ENCODE measurements at places on chromosomes 5 and 9.

DNA sequence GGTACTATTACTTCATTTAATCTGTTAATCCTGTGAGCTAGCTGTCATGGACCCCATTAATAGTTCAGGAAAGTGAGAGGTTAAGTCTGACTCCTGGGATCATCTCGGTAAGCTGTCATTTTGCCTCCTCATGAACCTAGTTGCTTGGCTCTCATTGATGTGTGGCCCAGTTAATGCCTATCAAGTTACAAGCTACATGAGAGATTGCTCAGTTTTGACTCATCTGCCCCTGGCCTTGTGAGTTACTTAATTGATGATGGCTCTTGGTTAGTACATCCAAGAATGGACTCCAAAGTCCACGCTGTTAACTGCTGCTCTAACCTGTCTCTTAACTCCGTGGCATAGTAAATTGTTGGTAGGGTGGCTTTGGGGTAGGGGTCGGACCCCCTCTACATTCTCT lies 23.9 kb downstream of the LARP1 start:
- DNase-seq, result no peak

DNA sequence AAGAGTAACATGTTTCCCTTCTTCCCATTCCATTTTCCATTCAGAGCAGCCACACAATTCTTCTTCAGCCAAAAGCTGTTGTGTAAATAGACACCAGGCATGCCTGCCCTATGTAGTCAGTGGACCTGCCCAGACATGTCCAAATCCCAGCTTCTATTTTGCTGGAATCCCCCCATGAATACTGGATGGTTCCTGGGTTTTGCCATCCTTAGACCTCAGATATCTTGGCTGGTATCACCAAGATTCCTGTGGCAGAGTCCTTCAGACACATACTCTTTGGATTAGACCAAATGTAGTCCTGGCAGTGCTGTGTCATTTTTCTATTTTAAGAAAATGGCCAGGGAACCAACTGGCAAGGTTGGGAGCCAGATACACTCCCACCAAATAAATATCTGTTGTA lies 10.3 kb downstream of the FST start:
- no peak for DNase-seq

GRCh38 chr5:3607541-3608181 lies 12.0 kb downstream of the IRX1 start:
- no peak for DNase-seq

- DNase-seq, result no peak
Observed at GRCh38 chr5:82942083-82942881, 134.9 kb downstream of the TMEM167A start.

DNA sequence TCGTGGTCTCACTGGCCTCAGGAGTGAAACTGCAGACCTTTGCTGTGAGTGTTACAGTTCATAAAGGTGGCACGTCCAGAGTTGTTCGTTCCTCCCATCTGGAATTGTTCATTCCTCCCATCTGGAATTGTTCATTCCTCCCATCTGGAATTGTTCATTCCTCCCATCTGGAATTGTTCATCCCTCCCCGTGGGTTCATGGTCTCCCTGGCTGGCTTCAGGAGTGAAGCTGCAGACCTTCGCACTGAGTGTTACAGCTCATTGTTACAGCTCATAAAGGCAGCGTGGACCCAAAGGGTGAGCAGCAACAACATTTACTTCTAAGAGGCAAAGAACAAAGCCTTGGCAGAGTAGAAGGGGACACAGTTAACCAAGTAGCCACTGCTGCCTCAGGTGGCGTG lies 69.1 kb downstream of the GCNT1 start:
- DNase-seq, result no peak

DNA sequence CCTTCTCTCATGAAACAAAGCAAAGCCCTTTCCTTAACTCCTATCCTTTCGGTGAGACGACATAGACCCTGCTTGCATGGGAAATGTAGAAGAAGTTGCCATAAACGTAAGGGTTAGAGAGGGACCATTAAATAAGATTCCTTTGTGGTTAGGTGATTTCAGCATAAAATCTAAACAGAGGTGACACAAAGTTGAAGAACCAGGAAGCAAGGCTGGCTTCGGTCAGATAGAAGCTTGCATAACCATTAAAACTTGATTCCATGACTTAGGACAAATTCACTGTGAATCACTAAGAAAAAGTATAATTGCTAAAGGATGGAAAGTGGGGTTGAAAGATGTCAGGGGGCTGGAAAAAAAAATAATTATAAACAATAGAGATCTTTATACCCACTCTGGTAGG lies 30.9 kb upstream of the ABLIM3 start:
- no peak for DNase-seq

DNA sequence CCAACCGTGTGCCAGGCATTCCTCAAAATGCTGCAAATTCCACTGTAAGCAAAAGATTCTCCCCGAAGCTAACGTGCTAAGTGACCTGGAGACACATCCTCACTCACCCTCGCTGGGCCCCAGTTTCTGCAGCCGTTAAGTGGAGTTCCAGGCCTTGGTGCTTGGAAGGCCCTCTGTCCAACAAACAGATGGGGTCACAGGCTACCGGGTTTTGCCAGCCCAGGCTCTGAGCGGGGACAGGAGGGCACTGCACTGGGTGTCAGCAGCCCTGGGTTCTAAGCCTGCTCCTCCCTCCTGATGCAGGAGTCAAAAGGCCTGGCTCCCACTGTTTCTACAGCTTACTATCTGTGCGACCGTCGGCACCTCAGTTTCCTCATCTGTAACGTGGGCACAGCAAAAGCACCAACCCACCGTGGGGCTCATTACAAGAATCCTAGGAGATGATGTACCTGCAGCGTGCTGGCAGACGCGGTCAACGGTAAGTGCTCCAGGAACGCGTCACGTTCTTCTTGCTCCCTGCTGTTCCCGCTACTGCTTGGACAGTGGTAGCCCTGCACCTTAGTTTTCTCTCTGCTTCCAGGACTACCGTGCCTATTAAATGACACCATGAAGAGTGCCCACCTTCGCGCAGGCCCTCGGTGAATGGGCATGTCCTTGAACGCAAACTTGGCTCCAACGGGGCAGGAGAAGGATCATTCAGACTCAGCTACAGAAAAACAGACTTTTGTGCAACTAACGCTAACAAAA lies 84.8 kb downstream of the ADAMTS2 start:
- no peak for DNase-seq

DNA sequence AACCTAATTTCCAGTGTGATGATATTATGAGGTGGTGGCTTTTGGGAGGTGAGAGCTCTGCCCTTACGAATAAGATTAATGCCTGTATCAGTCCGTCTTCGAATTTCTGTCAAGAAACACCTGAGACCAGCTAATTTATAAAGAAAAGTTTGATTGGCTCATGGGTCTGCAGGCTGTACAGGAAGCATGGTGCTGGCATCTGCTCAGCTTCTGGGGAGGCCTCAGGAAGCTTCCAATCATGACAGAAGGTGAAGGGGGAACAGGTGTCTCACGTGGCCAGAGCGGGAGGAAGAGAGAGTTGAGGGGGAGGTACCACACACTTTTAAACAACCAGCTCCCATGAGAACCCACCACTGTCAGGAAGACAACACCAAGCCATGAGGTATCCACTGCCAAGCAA lies 46.9 kb downstream of the C9orf50 start:
- no peak for DNase-seq

DNA sequence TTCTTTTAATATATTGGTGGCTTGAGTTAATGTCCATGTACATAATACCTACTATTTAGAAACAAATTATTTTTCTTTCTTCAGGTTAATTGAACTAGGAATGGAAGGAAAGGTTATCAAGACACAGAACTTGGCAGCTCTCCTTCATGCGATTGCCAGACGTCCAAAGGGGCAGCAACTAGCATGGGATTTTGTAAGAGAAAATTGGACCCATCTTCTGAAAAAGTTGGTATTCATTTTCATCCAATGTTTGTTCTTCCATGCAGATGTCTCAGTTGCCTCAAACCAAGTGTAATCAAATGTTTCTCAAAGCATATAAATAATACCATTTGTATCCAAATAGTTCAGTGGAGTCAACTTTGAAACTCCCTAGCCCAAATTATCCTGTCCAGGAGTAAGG lies 22.6 kb upstream of the LNPEP start:
- no peak for DNase-seq

- no peak for DNase-seq
Observed at GRCh38 chr9:34592895-34593601, 3.5 kb upstream of the CNTFR start.

- no peak for DNase-seq
Observed at GRCh38 chr5:103414604-103415003, 148.0 kb downstream of the NUDT12 start.

DNA sequence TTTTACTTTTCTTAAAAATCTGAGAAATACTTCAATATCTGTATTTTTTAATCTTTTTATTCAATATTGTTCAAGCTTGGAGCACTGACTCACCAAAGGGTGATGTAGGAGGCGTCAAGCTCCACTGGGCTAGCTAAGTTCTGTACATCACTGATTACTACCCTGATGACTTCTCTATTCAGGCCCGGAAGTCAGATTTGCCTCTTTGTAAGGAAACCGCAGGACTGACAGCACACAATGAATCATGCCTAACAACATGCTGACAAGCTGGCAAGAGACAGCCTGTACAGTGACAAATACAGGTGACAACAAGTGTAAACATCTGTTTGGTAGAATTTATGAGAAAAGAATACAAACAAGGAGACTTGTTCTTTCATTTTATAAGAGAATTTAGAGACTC lies 627.9 kb upstream of the RORB start:
- DNase-seq, result peak; percentile 0

GRCh38 chr5:157912621-157913325 lies 53.8 kb upstream of the CLINT1 start:
- DNase-seq, result no peak

- no peak for DNase-seq
Observed at GRCh38 chr5:159547466-159548195, 217.3 kb upstream of the IL12B start.

DNA sequence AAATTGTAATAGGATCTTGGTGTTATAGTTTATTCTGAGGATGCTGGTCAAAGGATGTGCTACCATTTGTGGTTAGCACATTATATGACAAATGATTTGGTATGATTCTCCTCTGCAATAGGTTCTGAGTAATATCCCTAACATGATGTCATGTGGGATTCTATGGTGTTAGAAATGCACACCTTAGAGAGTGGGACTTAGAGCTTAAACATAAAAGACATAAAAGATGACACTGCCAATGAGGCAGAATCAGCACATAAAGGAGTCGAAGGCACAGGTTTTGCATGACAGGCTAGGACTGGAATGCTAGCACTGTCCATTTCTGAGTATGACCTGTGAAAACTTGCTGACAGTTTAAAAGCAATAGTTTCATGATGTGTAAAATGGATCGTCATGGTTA lies 100.4 kb downstream of the OSTF1 start:
- no peak for DNase-seq

GRCh38 chr5:33883482-33883881 lies 8.3 kb downstream of the ADAMTS12 start:
- DNase-seq, result no peak

- no peak for DNase-seq
Observed at GRCh38 chr5:116455061-116455460, 119.6 kb downstream of the SEMA6A start.

GRCh38 chr5:41416336-41416735 lies 94.1 kb downstream of the PLCXD3 start:
- DNase-seq, result no peak

- DNase-seq, result no peak
Observed at GRCh38 chr5:74556631-74557595, 83.6 kb downstream of the ENC1 start.

DNA sequence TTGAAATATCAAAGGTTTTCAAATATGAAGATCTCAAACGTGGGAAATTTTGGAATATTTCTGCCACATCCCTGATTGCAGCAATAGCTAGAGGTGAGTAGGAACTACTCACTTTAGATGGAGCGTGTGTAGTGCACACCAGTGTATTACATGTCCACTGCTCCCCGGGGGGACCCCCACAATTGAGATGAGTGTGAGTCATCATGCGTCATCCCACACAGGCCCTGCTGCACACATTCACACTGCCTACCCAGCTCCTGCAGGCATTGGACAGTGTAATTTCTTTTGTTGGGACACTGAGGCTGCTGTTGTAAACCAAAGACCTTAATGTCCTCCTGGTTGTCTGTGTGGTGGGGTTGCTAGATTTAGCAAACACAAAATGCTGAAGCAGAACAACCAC lies 280.0 kb downstream of the GAS1 start:
- no peak for DNase-seq

DNA sequence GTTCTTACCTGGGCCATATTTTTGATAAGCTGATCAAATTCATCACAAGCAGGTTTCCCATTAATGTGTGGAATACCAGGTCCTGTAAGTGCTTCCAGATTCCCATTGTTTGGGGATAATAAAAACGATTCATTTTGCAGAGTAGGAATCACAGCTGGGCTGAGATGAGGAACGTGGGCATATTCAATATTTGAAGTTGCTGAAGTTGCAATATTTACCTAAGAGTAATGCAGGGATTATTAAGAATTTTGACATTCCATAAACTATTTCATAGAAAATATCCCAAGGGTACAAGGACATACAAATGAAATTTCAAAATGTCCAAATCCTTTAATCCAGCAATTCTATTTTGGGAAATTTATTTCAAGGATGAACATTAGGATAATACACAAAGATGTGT lies 55.1 kb downstream of the MPDZ start:
- no peak for DNase-seq

- DNase-seq, result no peak
Observed at GRCh38 chr5:140221697-140222223, 46.8 kb downstream of the CYSTM1 start.

DNA sequence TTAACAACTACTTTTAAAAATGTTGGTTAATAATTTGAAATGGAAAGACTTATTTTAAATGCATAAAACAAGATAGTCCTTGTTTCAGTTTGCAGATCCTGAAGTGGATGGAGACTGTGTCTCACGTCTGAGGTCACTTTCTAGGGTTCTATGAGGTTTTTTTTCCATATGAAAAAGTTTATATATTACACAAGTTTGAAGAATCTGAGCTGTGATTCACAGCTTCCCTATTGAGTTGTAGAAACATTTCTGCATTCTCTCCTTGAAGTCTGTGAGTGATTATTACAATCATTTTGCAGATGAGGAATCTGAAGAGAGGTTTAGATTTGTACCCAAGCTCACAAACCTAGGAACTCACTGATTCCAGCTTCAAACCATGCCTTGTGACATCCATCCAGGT lies 442.5 kb upstream of the KLF4 start:
- DNase-seq, result no peak

GRCh38 chr5:175627739-175628138 lies 30.1 kb upstream of the HRH2 start:
- DNase-seq, result no peak

GRCh38 chr5:757346-757930 lies 27.1 kb downstream of the ZDHHC11B start:
- DNase-seq, result no peak

DNA sequence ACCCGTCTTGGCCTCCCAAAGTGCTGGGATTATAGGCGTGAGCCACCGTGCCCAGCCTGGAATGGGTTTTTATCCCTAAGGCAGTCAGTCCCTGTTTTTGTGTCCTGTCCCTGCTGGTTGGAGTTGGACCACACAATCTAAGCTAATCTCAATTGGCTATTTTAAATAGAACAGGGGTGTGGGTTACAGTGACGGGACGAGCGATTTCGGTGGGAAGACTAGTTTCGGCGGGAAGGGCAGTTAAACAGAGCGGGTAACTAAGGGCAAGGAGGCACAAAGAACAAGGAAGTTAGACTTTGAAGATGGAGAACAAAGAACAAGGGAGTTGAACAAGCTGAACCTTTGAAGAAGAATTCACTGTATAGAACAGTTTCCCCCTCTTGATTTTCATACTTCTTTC lies 1.4 kb downstream of the GTF3C5 start:
- no peak for DNase-seq

Data from stimulated activated CD8-positive, alpha-beta memory T cell treated with anti-CD3 and anti-CD28 coated beads, Interleukin-15, amount 100 ng/mL, for 4 hours (primary cell).